ENCODE measurements at places on chromosomes 5 and 9.

DNA sequence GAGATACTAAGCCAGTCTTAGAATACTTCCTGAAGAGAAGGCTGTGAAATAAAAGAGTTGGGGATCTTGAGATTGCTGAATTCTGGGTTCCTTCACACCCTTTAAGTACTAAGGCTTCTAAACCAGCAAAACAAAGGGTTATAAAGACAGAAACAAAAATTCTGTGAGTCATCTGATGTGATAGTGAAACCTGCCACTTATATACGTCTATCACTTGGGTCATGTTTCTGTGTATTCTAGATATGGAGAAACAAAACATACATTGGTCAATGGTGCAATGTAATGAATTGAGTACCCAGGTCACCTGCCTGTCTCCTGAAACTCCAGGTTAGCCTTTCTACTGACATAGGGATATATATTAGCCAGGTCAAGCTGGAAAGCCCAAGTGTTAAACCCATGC lies 319.3 kb upstream of the GRAMD2B start:
- DNase-seq: no peak

DNA sequence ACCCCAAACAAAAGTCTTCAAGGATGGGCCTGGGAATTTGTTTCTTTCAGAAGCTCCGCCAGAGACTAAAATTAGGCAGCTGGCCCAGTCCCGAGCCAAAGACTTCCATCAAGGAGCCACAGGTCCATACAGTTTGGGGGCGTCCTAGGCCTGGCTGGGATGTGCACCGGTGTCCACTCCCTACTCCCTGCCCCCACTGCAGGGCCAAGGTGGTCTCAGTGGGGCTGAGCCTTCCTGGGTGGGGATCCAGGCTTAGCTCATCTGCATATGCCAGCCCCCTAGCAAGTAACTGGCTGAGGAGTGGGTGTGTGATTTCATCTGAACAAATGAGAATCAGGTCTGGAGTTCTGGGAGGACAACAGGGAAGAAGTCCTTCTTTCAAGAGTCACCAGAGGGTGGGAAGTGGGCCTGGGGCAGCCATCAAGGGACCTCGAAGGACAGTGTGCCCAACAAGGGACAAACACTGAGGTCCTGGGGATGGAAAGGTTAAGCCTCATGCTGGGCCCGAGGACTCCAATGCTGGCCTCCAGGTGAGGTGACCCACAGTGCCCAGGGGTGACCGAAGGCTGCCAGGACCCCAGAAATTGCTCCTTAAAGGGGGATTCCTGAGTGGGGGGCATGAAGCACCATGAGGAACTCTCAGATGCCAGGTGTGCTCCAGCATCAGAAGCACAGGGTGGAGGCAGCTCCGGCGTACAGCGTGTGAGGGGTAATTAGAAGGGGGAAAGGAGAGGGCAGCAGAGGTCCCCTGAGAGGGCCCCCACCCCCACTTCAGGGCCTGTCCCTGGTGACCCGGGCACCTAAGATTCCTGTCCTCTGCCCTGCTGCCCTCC lies 91.3 kb downstream of the ZNF354C start:
- DNase-seq: no peak

- peak; percentile 92 for DNase-seq
These were observed 459.1 kb downstream of the EBF1 start for GRCh38 chr5:158640593-158640980.

- DNase-seq: no peak
These were observed 2.9 kb upstream of the TLX3 start for GRCh38 chr5:171306166-171306565.

DNA sequence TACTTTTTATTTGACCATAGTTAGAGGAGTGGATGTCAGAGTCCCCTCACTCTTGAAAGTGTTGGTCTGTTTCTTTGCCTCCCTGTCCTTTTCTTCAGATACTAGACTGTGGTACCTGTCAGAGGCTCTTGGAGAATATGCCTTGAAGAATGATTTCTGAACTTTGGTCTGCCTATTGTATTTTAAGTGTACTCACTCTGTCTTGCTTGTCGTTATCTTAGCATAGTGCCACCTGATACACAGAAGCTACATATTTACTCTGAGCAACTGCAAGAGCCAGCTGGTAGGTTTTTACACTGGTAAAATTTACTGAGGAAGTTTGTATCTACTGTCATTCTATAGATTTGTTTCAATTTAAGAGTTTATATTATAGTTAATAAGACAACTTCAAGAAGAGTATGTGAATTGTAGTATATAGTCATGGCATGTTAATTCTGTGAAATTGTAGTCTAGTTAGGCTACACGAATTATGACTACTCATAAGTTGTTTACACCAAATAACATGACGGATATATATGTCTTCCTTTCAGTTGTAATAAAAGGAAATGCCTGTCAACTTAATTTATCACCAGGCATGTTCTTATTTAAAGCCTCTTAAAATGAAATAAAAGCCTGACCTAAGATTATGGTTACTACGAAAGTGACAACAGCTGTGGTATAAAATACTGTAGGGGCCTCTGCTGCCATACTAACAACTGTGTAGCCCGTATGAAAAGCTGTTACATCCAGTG lies 201.7 kb downstream of the KDM4C start:
- no peak for DNase-seq

DNA sequence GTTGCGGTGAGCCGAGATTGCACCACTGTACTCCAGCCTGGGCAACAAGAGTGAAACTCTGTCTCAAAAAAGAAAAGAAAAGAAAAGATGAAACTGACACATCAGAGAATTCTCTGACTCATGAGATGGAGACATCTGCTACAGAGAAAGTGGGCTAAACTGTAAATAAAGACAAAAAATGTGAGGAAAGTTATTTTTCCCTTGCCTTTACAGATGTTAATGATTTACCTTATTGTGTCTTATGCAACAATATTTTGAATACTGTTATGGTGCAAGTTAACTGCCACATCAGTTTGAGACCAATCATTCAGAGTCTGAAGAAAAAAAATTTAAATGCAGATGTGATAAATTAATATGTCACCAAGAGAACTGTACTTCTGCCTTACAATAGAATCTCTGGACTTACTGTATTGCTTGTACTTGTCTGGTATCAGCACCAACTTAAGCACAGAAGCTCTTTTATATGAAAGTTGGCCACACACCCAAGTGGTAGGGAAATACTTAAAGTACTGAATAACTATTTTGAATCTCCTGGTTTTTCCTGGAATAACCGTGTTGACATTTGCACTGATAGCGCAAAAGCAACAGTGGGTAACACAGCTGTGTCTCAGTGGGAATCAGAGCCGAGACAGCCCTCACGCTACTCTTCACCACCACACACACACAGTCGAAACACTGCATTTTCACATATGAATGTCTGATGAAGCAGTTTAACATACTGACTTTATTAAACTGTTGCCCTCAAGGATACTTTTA lies 169.9 kb downstream of the FANCC start:
- peak; percentile 58 for DNase-seq

DNA sequence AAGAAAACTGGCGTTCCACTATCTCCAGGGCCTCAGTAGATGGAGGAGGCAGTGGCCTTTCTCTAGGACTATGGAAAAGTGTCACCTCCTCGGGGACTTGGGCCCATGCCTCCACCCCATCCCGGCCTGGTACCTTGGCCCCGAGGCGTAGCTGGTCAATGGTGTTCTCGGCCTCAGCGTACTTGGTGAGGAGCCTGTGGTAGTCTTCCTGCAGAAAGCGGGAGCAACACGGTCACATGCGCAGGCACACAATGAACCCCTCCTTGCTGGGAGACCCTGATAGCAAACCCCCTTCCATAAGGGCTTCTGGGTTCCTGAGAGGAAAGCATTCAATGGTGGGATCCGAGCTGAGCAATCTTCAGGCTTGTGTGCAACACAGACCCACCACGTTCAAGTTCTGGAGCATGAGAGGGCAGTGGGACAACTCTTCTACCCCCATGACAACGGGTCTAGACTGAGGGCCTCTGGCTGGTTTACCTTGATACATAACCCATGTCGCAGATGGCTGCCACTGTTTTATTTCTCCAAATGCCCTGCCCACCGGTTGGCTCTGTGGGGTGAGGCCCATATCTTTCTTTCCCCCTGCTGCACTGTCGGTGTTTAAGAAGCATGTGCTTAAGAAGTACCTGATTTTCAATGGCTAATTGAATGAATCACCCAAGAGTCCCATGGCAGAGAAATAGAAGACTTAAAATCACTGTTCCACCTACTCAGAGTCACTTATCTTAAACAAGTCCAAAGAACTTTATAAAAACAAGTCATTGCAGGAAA lies 13.6 kb downstream of the AKNA start:
- no peak for DNase-seq

GRCh38 chr5:171795381-171795780 lies 9.8 kb downstream of the SMIM23 start:
- no peak for DNase-seq

DNA sequence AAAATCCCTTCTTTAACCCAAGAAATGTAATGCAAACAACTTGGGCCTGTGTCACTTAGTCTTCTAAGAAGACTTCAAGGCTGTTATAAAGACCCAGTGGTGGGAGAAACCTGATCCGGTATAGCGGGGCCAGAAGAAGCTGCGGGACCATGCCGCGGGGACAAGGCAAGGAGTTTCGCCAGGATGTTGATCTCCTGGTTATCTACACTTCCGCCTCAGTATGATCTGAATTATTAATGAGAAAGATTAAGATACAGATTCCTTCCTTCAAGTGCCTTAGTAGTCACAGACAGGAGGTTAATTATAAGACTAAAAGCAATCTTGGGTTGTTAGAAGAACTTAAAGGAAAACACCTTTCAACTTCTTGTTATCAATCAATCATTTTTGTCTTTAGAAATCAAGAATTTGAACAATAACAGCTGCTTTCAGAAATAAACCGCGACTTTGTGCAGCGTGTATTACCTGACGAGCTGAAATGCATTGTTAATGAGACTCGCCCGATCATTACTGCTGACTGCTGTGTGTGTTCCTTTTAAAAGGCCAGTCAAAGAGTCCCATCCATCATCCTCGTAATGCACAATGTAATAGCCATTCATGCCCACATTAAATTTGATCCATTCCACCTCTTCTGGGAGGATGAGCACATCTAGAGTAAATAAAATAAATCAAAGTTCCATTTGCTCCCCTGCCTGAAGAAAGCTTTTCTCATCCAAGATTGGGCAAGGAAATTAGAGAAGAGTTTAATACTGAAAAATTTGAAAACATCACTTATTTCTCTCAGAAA lies 22.2 kb downstream of the ERAP1 start:
- DNase-seq: no peak

DNA sequence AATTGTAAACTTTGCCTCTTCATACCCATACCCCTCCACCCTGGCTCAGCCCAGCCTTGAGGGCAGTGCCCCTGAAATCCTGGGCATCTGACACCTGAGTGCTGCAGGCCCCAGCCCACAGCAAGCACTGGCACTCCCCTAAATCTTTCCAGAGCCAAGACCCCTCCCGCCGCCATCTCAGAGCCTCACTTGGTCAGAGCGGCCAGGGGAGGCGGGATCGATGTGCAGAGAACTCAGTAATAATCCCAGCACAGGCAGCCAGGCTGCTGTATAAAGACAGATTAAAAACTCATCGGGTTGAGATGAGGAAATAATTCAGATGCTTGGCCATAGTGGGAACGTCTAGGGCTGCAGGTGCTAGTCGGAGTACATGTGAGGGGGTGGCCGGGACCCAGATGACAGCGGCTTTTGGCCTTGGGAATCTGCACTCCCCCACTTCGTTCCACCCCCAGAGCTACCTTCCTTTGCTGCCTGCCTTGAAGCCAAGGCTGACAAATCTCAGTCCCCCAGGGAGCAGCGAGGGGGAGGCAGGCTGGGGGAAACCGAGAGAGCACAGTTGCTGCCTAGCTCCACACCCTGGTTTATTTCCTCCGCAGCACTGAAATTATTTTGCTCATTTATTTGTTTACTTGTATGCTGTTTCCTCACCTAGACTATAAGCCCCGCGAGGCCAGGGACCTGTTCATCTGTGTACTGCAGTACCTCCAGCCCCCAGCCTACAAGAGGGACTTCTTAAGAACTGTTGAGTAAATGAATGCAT lies 19.5 kb upstream of the ARAP3 start:
- no peak for DNase-seq

DNA sequence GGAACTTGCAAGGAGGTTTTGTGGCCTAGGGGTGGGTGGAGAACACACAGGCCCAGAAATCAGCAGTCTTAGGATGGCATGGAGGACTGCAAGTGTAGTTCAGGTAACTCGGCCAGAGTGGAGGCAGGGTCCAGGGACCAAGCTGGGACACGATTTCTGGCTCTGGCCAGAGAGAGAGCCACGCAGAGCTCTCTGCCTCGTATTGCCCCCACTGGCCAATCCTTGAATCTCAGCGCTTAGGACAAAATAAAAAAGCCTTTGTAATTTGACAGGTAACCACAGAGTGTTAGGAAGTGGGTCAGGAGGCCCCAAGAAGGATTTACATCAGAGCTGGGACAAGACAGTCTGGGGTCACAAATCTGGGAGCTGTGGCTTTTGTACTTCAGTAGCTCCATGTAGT lies 11.7 kb downstream of the MAP3K1 start:
- peak; percentile 6 for DNase-seq

DNA sequence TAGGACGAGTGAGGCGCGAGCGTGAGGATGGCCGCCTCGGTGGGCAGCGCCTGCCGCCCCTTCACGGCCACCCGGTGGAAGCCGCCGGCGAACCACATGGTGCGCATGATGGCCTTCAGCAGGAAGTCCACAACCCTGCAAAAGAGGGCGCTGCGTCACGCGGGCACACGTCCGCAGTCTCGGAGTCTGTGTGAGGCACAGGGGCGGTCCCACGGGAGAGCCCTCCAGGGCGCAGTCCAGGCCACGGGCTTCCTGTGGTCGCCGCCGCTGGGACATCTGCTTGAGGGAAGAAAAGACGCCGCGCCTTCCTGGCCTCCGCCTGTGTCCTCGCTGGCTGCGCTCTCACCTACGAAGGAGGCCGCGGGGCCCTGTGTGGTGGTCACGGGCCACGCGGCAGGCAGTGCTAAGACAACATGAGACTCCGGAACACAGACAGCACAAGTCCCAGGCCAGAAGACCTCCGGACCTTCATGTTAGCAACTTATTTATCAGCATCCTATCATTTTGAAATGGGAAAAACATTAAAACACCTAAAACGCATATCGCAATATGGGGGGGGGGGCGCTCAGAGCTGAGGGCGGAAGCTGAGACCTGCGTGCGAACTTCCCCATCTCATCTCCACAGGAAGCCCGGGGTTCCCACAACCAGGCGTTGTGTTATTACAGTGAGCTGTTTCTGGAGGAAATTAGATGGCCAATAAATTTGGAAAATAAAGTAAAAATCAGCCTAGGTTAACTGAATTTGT lies 28.8 kb downstream of the LPCAT1 start:
- no peak for DNase-seq

DNA sequence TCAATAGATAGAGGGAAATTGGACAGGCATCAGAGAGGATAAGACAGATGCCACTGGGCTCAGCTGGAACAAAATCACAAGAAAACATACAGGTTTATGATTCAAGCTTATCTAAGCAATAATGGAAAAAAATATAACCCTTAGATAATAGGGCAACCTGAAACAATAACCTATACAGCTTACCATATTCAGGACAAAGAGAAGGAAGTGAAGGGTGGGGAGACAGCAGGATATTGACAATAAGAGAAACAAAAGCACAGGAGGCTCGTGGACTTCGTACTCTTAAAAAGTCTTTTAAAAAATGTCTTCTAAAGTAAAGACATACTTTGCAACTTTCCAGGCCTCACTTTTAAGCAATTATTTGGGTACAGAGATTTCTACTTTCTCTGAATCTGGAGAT lies 225.3 kb downstream of the NTRK2 start:
- no peak for DNase-seq

GRCh38 chr5:132667761-132668705 lies 5.8 kb upstream of the IL4 start:
- DNase-seq: no peak
